ENCODE measurements at places on chromosomes 7 and 10.

- DNase-seq = no peak
Measured at GRCh38 chr10:3530346-3530745, 254.7 kb downstream of the KLF6 start.

GRCh38 chr10:52400562-52400961, 86.5 kb downstream of the DKK1 start:
- no peak for DNase-seq

DNA sequence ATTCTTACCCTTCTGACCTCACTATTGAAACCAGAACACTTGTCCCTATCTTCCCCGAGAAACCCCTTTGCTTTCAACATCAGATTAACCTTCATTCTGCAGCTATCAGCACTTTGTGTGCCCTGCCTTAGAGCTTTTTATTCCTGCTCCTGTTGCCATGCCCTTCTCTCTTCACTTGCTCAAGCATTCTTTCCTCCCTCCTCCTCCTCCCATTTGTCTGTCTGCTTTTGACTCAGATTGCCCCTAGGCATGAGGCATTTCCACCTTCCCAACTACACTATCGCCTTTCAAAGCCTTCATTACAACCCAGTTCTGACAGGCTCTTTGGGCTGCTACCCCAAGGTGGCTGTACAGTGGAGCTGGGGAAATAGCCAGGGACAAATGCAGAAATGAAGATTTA, 143.3 kb downstream of the SLC25A13 start:
- DNase-seq = no peak

DNA sequence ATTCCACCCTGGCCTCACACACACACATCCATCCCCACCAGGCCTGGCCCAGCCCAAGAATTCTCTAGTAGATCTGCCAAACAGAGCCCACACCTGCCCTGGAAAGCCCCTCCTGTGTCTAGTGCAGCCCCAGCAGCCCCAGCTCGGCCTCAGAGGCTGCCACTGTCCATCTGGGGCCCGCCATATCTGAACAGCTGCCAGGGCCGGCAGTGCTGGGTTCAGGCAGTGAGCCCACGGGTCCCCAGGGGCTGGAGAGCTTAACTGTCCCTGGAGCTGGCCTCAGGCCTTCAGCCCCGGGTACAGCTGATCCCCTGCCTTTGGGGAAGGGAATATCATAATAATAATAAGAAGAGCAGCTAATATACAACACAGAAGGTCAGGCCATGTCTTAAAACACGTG, 574 bp downstream of the MYL10 start:
- DNase-seq = no peak

DNA sequence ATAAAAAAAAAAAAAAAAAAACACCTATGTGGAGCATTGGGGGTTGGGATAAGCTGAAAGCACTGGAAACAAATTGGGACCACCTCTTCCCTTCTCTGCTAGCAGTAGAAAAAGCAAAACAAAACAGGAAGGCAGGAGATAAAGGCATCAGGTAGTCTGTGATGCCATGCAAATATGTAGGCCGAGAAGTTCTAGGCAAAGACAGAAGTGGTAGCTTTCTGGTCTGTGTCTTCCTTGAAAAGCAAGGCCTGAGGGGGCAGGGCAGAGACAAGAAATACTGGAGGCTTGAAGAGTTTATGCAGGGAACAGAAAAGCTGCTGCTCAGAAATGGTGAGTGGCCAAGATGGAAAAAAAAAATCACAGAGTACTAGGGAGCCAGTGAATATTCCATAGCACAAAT, 111.1 kb downstream of the ELMO1 start:
- no peak for DNase-seq

GRCh38 chr10:86855513-86855912, 99.1 kb downstream of the BMPR1A start:
- DNase-seq = no peak

DNA sequence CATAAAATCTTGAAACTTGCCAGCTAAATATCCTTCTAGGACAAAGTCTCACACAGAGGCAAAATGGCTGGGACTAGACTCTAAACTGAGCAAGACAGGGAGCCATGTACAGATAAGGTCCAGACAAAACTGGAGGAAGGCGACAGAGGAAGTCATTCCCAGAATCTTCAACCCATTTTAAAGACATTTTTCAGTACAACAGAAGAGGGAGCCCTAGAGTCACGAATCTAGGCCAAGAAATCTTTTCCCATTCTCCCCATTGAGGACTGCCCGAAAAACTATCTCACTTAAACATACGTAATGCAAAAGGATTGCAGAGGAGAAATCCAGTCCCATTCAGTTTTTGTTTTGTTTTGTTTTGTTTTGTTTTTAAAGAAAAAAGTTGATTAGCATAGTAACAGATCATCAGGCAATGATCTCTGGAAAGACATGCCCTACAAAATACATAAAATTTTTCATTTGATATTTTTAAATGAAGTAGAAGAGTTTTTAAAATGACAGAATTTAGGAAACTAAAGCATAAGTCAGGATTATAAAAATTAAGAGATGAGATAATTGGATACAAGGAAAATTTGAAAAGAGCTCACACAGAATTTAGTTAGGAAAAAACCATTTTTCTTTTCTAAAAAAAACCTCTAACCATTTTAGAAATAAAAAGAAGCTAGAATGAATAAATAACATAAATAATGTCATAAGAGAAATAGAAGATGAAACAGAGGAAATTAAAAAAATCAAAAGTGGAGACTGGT, 16.9 kb upstream of the PRF1 start:
- DNase-seq = no peak

GRCh38 chr7:129468547-129468946, 33.8 kb upstream of the SMKR1 start:
- no peak for DNase-seq

- DNase-seq = no peak
Measured at GRCh38 chr10:129532838-129533237, 65.8 kb downstream of the MGMT start.

DNA sequence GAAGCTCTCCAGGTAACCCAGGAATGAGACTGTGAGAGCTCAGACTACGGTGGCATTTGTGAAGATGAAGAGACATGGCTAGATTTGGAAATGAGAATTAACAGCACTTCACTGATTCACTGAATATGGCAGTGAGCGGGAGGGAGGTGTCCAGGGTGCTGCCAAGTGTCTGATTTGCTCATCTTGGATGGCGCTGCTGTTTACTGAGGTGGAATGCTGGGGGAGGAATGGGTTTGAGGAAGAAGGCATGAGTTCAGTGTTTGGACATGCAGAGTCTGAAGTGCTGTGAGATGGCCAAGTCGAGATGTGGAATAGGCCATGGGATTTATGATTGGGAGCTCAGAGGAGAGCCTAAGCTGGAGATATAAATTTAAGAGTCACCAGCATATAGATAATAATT, 437.1 kb upstream of the NPVF start:
- no peak for DNase-seq

GRCh38 chr7:135917721-135918120, 59.4 kb downstream of the MTPN start:
- no peak for DNase-seq

- DNase-seq = no peak
Measured at GRCh38 chr10:59631237-59631636, 78.4 kb downstream of the SLC16A9 start.

DNA sequence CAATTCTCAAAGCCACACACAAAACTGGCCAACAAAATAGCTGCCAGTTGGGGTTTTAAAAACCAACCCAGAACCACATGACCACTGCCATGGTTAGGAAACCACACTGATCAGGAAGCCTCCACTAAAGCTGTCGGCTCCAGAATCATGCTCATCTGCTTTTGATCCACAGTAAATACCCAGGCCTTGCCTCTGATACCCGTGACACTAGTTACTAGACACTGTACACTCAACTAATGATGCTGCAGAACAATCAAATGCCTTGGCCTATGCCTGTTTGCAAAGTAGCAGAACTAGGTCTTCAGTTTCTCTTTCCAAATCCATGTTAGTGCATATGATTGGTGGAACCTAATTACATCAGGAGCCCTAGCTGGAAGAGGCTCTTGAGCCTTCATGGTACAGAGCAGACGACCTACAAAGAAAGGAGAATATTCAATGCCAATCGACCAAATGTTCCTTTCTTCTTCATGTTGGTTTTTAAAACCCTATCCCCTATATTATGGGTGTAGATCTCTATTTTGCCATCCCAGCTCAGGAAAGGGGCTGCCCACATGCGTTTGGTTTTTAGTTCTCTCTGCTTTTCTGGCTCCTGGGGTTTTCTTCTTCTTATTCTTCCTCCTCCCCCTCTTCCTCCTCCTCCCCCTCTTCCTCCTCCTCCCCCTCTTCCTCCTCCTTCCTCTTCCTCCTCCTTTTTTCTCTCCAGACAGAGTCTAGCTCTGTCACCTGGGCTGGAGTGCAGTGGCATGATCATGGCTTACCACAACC, 76.6 kb downstream of the CNNM2 start:
- DNase-seq = no peak

DNA sequence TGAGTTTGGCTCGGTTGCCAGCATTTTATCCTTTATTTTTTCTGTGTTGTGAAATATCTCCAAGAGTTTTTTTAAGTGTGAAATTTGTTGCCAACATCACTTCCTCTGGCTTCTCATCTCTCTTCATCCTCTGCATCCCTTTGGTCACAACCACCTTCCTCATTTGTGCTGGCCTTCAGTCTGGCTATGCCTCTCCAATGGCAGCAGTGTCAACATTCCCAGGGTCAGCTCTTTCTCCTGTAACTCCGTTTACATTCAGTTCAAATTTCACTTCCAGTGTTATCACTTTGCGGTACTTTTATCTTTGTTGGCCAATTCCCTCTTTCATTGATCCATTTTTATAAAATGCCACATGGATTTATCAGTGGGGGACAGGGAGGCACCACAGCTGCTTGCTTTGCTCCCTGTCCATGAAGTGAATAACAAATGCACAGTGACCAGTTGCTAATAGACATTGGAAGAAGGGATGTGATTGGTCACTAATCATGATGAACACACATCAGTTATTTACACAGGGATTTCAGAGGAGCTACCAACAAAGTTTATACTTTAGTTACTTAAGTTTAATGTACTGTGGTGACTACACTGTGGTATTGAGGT, 311.4 kb upstream of the LRGUK start:
- DNase-seq = no peak

DNA sequence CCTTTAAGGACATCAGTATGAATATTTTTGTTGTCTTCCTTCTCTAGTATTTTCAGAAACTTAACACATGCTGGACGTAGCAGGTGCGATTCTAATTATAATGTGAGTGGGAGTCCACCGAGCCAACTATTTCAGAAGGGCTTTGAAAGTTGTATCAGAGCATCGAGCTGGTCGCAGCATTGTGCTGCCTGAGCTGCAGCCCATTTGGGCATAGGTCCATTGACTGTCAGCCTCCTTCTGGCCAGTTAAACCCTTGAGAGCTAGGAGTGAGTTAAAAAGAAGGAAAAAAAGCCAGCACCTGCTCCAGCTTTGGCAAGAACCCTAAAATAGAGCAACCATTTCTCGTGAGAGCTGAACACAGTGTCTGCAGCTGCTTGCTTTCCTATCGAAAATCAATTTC, 47.8 kb downstream of the SLC35G1 start:
- DNase-seq = no peak

- DNase-seq = no peak
Measured at GRCh38 chr10:77620731-77621130, 16.9 kb downstream of the KCNMA1 start.

- no peak for DNase-seq
Measured at GRCh38 chr10:49500412-49500811, 38.5 kb downstream of the ERCC6 start.

GRCh38 chr10:42475168-42476098, 162.9 kb downstream of the ZNF33B start:
- DNase-seq = no peak

DNA sequence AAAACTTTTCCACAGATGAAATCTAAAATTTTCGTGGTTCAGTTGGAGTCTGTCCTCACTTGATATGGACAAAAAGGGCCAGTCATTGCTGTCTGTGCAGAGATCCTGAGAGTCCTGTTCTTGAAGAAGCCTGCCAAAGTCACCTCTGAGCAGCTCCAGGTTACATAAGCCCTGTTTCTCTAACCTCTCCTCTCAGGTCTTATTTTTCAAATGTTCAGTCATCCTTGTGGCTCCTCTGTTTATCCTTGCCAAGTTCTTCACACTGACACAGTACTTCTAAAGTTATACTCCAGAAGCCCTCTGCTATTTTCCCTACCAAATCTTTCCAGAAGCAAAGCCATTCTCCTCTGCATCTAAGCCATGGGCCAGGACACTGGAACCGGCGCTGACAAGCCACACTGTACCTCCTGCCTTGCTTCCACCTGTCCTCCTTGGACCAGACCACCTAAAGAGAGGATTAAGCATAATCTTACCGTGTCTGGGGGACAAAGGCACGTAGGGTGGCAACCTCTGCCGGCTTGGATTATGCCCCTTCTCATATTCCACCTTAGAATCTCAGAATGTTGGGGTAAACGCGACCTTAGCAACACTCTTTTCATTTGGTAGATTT, 161.6 kb downstream of the JAZF1 start:
- no peak for DNase-seq

GRCh38 chr7:84138411-84138810, 56.2 kb downstream of the SEMA3A start:
- no peak for DNase-seq

GRCh38 chr10:110311357-110311949, 6.7 kb upstream of the SMNDC1 start:
- no peak for DNase-seq

- DNase-seq = no peak
Measured at GRCh38 chr10:94630017-94630688, 53.4 kb upstream of the CYP2C18 start.

GRCh38 chr7:12458520-12459131, 55.0 kb upstream of the VWDE start:
- no peak for DNase-seq

DNA sequence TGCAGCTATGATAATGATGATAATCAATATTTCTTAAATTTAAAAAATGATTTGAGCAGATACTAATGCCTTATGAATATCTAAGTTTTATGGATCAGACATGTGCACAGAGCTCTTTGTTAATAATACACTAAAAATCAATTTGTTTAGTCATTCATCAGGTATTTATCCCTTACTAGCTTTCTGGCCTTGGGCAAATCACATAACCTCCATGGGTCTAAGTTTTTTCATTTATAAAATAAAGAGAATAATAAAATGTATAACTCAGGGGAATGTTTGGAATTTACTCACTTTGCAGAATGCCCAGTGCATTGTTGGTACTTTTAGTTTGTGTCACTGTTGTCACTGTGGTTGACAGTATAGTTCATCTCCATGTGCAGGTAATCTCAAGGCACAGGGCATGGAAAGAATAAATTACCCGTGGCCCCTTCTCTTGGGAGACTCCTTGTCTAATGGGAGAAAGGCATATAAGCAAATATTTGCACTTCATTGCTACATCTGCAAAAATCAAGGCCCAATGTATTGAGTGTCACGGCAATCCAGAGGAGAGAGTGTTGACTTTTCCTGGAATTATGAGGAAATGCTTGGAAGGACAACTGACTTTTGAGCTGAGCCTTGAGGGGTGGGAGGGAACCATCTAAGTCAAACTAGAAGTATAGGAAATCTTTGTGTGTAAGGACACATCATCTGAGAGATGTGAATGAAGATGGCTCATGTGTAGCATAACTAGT, 64.7 kb upstream of the CTTNBP2 start:
- DNase-seq = no peak

DNA sequence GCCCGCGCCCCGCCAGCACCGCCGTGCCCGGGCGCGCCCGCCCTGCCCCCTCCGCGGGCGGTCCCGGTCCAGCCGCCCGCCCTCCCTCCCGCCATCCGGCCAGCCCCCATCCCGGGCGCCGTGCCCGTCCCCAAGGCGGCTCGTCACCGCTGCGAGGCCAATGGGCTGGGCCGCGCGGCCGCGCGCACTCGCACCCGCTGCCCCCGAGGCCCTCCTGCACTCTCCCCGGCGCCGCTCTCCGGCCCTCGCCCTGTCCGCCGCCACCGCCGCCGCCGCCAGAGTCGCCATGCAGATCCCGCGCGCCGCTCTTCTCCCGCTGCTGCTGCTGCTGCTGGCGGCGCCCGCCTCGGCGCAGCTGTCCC, at the start of gene HTRA1:
Gene HTRA1 (plus strand): TSS at position 187 of the 362 bp plus-strand sequence. CDS start 100 bp downstream, at position 287.
- DNase-seq = no peak

All from stimulated activated CD8-positive, alpha-beta memory T cell treated with anti-CD3 and anti-CD28 coated beads, Interleukin-4, amount 100 ng/mL, for 24 hours (primary cell).